ENCODE measurements at places on chromosomes 6 and 20.
A peak's percentile ranks its signal among the peaks of the same experiment; 100 is the strongest.

DNA sequence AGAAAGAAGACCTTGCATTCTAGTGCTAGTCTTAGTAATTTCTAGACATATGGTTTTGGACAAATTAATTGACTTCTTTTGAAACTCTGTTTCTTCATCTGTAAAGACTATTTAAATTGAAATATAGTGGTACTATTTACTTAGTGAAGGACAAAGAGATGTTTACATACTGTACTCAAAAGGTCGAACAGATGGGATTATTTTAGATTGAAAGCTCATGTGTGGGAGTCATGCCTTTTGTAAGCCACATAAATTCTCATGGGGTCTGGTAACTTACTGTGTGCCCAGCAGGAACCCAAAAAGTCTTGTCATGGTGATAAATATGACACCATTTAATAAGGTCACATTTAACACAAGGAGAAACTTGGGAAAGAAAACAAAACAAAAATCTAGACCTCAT lies 368.2 kb upstream of the CITED2 start:
- DNase-seq, result no peak

DNA sequence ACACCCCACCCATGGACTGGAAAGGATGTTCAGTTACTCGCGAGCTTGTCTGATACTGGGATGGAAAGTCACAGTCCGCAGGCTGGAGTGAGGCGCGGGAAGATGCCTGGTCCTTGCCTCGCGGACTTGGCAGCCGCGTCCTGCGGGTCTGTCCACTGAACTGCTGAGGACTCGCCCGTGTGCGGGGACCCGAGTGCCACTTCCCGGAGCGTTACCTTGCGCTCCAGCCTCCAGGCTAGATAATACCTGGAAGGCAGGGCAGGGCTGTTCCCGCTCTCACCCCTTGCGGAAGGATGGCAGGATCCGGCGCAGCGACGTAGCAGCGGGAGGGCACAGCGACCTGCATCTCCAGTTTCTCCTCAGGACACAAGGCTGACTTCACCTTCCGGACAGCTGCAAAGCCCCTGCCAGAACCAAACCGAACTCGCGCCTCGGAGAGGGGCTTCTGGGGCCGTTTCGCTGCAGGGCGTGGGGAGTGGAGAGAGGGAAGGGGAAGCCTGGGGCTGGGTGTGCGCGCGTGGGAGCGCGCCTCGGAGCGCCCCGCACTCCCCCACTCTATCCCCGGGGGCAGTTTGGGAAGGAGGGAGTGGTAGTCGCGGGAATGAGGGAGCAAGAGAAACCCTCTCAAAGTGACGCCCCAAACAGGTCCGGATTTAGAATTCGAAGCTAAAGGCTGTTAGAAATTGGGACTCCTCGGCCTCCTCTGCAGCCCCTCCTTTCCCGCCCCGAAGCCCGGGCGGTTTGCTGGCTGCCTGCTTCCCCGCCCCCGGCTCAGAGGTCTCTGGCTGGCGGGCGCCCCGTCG lies at the start of gene KCNQ5:
TSS of gene KCNQ5 (plus strand) at position 774 of the 803 bp plus-strand sequence.
- DNase-seq, result peak; percentile 46

DNA sequence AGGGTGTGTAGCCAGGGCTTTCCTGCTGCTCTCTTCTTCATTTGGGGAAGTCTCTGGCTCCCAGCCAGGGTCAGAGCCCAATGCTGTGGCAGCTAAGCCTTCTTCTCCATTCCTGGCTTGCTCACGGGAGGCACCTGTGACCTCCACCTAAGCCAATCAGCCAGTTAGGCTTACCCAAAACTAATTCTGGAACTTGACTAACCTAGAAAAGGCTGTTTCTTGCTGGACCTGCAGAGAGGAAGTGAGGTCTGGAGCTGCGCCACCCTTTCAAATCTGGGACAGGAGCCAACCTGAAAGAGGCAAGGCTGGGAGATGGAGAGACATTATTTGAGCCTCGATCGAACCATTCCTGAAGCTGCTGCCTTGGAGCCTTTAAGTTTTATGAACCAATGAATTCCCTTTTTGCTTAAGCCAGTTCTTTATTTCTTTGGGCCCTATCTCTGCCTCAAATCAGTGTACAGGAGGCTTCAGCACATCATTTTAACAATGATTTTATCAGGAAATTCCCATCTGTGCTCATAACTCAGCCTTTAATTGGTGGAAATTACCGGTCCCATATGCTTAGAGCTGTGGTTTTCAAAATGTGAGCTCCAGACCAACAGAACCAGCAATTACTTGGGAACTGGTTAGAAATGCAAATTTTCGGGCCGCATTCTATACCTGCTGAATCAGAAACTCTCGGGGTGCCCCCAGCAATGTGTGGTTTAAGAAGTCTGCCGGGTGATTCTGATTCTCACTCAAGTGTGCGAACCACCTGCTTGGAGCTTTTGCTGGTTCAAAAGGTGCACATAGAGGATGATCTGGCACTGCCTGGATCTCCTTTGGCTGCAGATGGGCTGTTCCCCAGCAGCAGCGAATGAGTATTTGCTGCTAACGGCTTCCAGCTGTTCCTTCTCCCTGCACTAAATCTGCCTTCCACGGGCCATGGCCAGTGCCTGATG lies 97.4 kb upstream of the RNF24 start:
- DNase-seq, result peak; percentile 17

- DNase-seq, result peak; percentile 55
Measured at GRCh38 chr6:106608080-106608668, 21.1 kb downstream of the RTN4IP1 start.

DNA sequence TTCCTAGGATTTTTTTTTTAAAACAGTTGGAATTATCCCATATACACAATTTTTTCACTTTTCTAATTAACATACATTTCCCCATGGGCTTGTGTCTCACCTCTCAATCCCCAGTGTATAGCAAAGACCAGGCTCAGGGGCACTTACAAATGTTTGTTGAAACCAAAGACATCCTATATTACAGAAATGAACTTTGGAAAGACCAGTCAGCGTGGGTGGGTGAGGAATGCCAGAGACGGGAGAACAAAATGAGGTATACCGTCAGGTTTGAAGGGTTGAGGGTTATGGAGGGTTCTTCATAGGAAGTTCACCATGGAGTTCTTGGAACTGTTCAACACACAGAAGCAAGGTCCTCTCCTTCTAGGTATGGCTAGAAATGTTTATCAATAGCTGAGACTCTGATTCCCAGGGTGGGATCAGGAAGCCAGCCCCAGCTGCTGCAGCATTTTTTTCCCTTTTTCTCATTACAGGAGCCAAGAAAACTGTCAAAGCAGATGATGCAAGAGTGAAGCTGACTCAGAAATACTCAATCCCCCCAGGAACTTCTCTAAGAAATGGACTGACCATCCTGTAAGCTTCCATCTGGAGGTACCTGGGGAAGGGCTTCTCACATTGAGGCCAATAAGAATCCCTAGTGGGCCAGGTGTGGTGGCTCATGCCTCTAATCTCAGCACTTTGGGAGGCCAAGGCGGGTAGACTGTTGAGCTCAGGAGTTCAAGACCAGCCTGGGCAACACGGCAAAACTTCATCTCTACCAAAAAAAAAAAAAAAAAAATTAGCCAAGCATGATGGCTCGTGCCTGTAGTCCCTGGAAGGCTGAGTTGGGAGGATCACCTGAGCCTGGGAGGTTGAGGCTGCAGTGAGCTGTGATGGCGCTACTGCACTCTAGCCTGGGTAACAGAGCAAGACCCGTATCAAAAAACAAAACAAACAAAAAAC lies 15.9 kb upstream of the TBC1D20 start:
- DNase-seq, result no peak

- no peak for DNase-seq
Measured at GRCh38 chr6:132231121-132231884, 170.0 kb downstream of the MOXD1 start.

GRCh38 chr6:116444092-116444491 lies 17.1 kb upstream of the CALHM6 start:
- DNase-seq, result peak; percentile 19
